ENCODE measurements at places on chromosomes 3 and 15. TPM values are rescaled to one million over a fixed set of nuclear protein-coding genes. Genes with fewer than 3 reads are reported as not detected.

The KCNH8 gene
- 0.02 TPM for total RNA-seq

The ILDR1 gene
- not detected for total RNA-seq

The MYO5C gene
- 0.24 TPM for total RNA-seq

The SPATA12 gene
- not detected for total RNA-seq

DNA sequence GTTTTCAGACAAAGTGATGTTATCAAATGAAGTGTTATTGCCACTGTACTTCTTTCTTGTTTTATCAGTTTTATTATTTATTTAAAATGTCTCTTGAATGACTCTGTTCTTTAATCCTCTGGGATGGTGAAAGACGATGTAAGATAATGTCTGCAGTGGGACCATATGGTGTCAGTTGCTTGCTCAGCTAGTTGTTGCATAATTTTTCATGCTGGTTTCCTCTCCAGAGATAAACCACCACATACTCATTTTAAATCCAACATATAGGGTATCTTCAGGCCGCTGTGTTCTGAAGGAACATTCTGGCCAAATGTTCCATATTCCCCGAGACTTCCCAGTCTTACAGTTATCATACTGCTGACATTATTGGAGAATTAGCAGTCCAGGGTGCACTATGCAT, 75.9 kb downstream of the GABRG3 start:
- no peaks in the 10 kb centered on the region for H3K4me1 ChIP-seq
- no peak overlapping the region for H3K4me3 ChIP-seq
- peaks cover 42% of the 10 kb centered on the region for H3K27me3 ChIP-seq
- no peak for DNase-seq
- H3K27ac ChIP-seq, result no peak overlapping the region

DNA sequence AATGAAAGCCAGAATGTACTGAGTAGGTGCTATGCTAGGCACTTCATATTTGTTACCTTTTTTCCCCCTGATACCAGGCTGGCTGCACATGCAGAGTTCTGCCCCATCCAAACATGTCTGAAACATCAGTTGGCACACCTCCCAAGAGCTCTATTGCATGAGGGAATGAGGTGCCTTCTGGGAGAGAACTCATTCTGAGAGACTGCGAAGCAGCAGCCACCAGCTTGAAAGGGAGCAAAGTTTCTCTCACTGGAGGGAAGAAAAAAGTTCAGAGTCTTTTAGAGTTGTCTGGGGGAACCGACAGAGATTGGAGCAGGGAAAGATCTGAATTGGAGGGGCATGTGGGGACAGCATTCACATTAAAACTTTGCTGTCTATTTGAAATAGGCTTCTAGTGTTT, 84.1 kb downstream of the AGBL1 start:
- no peaks in the 10 kb centered on the region for H3K36me3 ChIP-seq
- H3K27ac ChIP-seq, result no peak overlapping the region
- H3K4me3 ChIP-seq, result no peak overlapping the region
- H3K4me1 ChIP-seq, result no peaks in the 10 kb centered on the region
